ENCODE measurements at places on chromosomes 11 and 22. TPM values are rescaled to one million over a fixed set of nuclear protein-coding genes. Genes with fewer than 3 reads are reported as not detected.

RAB39A gene
- total RNA-seq = 1.2 TPM

DEPDC7 gene
- total RNA-seq = 39.6 TPM

LARGE1 gene
- total RNA-seq = 3.4 TPM

C22orf42 gene
- total RNA-seq = not detected

ART5 gene
- total RNA-seq = not detected

KRTAP5-6 gene
- total RNA-seq = not detected

TNRC6B gene
- 31.2 TPM for total RNA-seq

GRCh38 chr11:94563848-94564467 is 3.2 kb upstream of the PIWIL4 start:
- no peak for DNase-seq

DNA sequence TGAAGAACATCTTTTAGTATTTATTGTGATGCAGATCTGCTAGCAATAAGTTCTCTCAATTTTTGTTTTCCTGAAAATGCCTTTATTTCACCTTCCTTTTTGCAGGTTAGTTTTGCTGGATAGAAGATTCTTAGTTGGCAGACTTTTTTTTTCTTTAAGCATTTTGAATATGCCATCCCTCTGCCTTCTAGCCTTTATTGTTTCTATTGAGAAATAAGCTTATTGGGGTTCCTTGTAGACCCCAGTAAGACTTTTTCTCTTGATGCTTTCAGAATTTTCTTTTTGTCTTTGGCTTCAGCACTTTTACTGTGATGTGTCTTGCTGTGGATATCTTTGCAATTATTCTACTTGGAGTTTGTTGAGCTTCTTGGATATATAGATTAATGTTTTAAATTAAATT is 160.6 kb downstream of the PGR start:
- no peak for DNase-seq

DNA sequence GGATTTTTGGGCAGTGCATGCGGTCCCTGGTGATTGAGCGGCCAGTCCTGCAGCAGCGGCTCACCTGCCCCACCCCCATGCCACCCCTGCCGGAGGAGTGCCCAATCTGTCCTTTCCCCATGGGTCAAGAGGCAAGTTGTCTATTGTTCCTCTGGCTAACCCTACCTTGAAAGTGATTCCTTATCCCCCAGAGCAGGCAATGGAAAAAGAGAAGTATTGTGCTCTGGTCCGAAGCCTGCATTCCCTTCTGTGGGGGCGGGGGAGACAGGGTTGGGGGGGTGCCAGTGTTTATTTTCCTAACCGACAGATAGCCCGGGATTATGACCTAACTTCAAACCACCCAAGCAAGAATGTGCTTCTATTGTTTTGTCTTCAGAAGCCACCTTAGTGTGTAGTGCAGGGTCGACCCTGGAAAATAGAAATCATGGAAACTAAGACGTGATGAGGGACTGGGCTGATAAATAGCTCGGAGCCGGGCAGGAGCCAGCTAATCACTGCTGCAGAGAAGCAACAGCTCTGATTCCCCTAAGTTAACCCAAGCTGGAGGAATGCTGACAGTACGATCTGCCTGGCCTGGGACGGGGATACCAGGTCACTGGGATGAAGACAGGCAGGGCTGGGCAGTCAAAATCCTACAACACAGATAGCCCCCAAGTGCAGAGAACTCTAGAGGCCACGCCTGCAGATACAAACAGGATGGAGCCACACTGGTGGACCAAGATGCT is 38.7 kb upstream of the ATXN10 start:
- DNase-seq = no peak

DNA sequence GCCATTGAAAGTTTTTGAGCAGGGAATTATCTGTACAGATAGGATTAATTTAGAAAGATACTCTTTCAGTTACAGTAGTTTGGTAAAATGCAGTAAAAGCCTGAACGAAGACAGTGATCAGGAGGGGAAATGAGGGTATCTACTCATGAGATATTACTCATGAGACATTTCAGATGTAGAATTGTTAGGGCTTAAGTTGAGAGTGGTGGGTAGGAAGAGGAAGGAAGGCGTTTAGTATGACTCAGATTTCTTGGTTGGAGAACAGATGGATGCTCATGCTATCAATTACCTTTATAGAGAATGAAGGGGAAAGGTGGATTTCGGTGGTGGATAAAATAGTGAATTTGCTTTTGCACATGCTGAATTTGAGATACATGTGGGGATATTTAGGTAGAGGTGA is 15.8 kb downstream of the CCDC81 start:
- no peak for DNase-seq

DNA sequence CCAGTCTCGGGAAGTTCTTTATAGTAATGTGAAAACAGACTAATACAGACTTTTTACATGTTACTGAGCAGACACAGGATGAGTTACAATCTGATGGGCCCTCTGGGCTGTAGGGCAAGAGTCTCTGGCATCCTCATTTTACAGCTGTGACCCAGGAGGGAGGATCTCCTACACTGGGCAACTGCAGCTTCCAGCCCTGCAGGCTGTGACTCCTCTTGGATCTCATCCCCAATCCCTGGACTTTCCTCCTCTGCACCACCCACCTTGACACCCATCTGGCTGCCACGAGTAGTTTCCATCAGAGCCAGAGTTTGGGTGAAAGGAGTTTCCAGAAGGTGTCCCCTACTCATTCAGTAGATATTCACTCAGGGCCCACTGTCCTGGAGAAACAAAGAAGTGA is 48.9 kb upstream of the MYEOV start:
- DNase-seq = no peak

DNA sequence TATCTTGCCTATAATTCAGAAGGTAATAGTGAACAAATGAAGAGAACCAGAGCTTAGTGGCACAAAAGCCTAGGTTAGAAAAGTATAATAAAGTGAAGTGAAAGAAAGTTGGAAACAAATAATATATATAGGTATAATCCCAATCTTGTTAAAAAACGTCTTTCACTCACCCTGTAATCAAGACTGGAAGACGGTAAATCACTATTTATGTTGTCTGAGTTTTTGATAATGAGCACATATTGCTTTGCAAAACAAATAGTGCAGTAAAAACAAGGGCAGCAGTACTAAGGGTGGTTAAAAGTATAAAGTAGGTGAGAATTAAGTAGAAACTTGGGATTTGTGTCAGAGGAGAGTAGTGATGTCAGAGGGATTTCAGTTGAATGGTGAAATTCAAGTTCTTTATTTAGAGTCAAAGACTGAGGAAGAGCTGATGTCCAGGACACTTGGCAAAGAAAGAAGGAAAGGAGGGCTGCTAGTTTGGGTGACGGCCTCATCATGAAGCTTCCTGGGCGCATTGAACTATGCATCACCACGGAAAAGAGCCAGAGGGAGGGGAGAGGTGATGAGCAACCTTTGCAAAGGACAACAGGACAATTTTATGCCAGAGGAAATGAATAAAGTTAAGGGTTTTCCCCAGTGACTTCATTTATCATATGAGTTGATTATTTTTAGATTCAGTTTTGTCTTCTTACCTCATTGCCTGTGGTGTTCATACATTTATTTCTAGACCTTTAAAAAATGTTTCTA is 11.4 kb downstream of the NCAM1 start:
- no peak for DNase-seq

GRCh38 chr11:6617315-6617781 is 1.9 kb downstream of the TPP1 start:
- DNase-seq = no peak

DNA sequence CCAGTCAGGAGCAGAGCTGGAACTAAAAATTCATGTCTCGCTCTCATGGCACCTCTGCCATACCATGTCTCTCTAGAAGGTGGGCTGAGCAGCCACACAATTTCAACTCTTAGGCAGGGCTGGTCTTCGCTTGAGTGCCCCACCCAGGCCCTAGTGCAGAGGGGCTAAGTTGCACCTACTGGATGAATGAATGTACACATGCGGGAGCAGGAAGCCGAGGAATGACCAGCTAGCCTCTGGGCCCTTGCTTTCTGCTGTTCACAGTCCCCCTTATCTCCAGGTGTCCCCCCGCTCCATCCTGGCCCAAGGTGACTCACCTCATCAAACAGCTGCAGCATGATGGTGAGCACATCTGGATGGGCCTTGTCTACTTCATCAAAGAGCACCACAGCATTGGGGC is 57.5 kb upstream of the PHOX2A start:
- DNase-seq = no peak

DNA sequence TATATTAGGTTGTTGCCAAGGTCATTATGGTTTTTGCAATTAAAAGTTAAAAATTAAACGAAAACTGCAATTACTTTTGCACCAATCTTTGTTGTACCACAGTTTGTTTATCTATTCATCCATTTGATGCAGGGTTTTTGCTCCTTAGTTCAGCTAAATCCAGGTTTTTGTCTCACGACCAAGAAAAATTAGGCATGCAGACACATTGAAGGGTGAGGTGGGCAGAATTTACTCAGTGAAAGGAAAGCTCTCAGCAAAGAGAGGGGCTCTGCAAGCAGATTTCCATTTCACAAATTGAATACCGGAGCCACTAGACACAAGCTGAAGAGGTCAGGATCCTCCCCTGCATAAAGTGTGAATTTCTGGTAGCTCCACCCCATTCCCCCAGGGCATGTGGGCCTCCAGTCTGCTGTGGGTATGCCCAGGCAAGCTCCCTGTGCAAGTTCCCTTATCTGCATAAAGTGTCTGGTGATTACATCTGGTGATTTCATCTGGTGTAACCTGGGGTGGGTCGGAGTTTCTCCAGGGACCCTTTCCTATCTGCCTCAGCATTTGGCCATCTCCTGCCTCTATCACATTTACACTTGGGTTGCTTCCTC is 33.3 kb downstream of the APOL6 start:
- DNase-seq = no peak

Measured in M059J (cell line).